ENCODE measurements at places on chromosomes 6 and 20.

DNA sequence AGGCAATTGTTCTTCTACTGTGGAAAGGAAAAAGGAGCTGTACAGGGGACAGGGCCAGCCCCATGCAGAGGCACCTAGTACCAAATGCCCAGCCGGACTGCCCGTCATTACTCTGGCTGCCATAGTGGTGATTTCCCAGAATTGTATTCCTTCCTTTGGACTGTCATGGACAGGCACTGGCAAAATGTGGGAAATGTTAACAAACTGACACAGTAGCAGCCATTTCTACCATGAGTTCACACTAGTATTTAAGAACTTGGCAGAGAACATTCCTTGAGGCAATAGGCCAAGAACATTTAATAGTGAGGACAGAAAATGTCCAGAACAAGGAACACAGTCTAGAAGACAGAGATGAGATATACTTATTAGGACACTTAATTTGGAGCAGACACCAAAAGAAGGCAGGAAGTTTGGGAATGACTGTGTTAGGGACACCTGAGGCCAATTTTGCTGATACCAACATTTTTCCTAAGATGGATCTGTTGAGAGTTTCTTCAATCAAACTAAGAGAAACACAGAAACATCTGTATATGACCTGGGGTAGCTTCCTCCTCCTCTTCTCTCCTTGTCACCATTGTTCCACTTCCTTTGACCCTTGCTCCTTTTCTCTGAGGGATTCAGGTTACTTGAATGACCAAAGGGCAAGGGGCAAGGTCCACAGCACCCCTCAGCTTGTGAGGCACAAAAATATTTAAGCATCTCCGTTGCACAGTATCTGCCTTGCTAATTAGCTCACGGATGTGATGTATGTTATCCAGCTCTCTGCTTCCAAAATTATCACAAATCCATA, 14.9 kb downstream of the ADTRP start:
- peaks cover 39% of the 10 kb centered on the region for H3K4me1 ChIP-seq
- H3K27me3 ChIP-seq, result no peaks in the 10 kb centered on the region
- H3K4me3 ChIP-seq, result no peak overlapping the region
- no peak overlapping the region for H3K27ac ChIP-seq
- H3K36me3 ChIP-seq, result no peaks in the 10 kb centered on the region
- DNase-seq, result no peak

- H3K36me3 ChIP-seq, result no peaks in the 10 kb centered on the region
- no peak for DNase-seq
- H3K27me3 ChIP-seq, result no peaks in the 10 kb centered on the region
- H3K4me3 ChIP-seq, result no peak overlapping the region
Observed at GRCh38 chr6:62393608-62394007, 107.6 kb upstream of the KHDRBS2 start.

DNA sequence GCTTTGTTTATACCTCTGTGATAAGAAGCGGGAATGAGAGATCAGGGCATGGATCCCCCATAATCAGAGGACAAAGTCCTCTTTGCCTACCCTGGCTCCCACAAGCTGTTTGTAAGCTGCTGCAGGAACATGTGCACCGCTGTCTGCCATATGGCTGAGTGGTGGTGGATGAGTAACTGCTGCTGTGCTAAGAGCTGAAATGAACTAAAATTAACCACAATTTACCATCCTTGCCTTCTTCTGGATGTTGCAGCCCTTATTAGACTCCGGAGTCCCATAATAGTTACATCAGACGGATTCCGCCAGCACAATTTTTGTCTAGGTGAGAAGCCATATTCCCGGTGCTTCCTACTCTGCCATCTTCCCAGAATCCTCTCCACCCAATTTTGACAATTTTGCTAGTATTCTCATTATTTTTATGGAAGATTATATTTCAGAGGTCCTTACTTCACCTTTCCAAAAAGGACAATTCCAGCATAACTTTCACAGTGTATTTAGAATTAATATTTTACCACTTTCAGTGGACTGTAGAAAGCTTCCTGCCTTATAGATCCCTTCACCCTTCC, 6.0 kb upstream of the CMTR1 start:
- peaks cover 1% of the 10 kb centered on the region for H3K4me1 ChIP-seq
- H3K36me3 ChIP-seq, result no peaks in the 10 kb centered on the region
- peaks cover 6% of the 10 kb centered on the region for H3K27me3 ChIP-seq
- H3K4me3 ChIP-seq, result no peak overlapping the region
- no peak for DNase-seq

DNA sequence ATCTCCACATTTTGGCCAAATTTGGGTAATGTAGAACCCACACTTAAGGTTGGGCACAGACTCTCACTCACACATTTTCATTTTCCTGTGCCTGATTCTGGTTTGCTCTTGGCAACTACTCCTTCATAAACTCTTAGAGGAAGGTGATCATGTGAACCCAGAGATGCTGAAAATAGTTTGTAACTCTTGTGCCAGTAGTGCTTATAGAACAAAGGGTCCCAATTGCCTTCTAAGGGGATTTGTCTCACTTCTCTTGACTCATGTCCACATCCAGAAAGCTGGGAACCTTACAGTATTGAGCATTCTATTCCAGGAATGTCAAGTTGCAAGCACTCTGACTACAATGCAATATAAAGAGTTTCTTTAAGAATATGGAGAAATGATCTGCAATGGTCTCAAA, 62.0 kb upstream of the TASP1 start:
- H3K36me3 ChIP-seq, result no peaks in the 10 kb centered on the region
- H3K27ac ChIP-seq, result no peak overlapping the region
- no peaks in the 10 kb centered on the region for H3K27me3 ChIP-seq
- no peak overlapping the region for H3K4me3 ChIP-seq
- no peaks in the 10 kb centered on the region for H3K4me1 ChIP-seq

DNA sequence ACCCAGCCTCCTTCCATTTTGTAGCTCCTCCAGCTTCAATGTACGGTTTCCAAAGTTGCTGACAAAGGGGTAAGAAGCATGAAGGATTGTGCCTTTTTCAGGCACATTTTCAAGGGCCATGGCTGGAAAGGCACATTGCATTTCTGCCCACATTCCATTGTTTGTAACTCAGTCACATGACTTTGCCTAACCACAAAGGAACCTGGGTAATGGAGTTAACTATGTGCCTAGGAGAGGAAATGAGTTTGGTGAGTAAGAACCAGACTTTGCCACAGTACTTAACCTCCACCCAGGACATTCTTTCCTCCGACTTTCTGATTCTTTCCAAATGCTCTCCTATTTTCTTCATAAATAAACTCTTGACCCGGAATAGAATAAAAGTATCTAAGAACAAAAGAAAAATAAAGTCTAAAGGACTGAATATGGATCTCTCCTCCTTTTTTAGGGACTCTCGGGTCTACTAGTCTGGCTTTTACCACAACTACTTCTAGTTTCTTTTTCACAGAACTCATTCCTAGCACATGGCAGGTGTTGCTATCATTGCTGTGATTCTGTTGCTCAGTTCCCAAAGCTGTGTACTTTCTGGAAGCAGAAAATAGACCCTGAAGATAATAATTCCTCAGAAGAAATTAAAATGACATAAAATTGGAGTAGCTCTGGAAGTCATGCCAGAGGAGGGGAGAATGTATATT, 81.5 kb upstream of the ISM1 start:
- no peak for DNase-seq
- H3K4me1 ChIP-seq, result no peaks in the 10 kb centered on the region
- H3K27me3 ChIP-seq, result peaks cover 10% of the 10 kb centered on the region
- no peaks in the 10 kb centered on the region for H3K36me3 ChIP-seq
- H3K27ac ChIP-seq, result no peak overlapping the region
- no peak overlapping the region for H3K4me3 ChIP-seq

DNA sequence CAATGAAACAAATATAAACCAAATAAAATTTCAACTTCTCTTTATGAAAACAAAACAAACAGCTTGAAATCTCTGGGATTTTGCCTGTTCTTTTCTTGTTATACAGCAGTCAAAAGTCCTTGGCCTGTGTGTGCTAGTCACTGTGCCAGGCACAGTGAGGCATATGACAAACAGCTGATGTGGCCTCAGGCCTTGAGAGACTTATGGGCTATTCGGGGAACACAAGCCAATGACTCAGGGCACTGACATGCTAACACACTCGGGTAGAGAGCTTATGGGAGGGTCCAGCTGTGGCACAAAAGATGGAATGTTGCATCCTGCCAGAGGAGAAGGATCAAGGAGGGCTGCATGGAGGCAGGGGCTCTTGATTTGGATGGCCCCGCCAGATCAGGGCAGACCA, 95.4 kb upstream of the NKX2-2 start:
- no peaks in the 10 kb centered on the region for H3K4me1 ChIP-seq
- no peaks in the 10 kb centered on the region for H3K36me3 ChIP-seq
- peaks cover 16% of the 10 kb centered on the region for H3K27me3 ChIP-seq
- H3K27ac ChIP-seq, result no peak overlapping the region

DNA sequence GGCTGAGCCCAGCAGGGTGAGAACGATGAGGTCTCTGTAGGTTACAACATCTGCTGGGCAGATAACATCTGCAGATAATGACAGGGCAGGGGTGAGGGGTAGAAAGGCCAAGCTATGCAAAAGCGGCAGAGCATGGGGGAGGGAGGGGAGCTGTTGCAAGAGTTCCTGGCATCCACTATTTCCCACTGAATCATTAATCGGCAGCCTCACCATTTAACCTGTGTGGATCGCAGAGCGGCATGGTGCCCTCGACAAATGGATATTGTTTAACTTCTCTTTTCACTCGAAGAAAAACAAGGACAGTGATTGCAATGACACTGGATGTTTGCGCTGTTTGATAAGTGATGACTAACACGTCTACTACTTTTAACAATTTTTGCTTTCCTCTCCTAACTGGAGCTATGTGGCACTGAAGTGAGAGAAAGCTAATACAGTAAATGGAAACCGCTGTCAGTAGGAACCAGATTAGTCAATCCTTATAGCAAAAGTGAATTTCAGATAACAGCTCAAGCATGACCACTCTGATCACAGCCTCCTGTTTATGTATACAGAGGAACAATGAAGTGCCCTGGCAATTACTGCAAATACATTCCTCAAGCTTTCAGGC, 381.5 kb downstream of the TFAP2A start:
- H3K27ac ChIP-seq, result no peak overlapping the region
- H3K4me3 ChIP-seq, result no peak overlapping the region
- no peak for DNase-seq
- no peaks in the 10 kb centered on the region for H3K36me3 ChIP-seq
- H3K27me3 ChIP-seq, result no peaks in the 10 kb centered on the region
- no peaks in the 10 kb centered on the region for H3K4me1 ChIP-seq

DNA sequence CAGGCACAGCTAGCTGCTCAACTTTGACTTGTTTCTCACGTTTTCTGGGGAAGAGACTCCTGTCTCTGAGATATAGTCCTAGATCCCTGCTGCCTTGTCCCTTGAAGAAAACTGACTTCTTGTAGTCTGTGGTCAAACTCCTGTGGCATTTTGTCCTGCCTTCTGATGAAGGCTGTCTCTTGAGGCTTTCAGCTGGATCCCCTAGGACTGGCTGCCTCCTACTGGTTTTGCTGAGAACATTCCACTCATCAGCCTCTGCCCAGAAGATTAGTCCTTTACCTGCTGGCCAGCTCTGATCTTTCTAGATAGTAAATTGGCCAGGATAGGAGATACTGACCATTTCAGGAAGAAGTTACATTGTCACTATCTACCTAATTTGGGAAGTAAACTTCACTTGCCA, 71.9 kb upstream of the CNR1 start:
- no peaks in the 10 kb centered on the region for H3K36me3 ChIP-seq
- peak; percentile 4 for DNase-seq
- no peak overlapping the region for H3K4me3 ChIP-seq
- H3K27ac ChIP-seq, result no peak overlapping the region
- H3K4me1 ChIP-seq, result no peaks in the 10 kb centered on the region

Data from activated naive CD8-positive, alpha-beta T cell treated with anti-CD3 and anti-CD28 coated beads, Interleukin-2, amount 50 U/mL, for 24 hours (primary cell).